ENCODE measurements at places on chromosomes 7 and 10.
A peak's percentile ranks its signal among the peaks of the same experiment; 100 is the strongest.

DNA sequence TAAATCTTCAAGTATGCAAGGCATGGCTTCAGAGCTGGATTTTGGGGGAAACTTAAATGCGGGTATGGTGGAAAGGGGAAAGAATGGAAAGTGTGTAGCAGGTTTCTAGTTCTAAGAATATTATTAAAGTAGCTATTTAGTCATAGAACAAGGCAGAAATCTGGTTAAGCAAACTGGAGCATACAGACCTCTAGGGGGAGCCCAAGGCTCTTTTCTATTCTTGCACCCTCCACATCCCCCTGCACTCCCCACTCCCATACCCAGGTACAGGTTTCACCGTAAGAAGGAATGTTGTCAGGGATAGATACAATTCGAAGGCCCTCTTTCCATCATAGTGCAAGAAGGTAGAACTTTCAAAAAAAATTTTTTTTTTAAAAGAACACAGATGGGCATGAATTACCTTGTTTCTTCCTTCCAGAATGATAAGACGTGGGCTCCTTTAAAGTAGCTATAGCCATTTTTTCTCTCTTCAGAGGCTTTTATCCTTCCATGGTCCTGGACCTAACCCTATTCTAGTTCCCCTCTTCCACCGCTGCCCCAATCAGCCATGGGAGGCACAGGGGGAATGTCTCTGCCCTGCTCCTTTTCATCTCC lies 41.5 kb upstream of the SMIM30 start:
- no peak for DNase-seq

DNA sequence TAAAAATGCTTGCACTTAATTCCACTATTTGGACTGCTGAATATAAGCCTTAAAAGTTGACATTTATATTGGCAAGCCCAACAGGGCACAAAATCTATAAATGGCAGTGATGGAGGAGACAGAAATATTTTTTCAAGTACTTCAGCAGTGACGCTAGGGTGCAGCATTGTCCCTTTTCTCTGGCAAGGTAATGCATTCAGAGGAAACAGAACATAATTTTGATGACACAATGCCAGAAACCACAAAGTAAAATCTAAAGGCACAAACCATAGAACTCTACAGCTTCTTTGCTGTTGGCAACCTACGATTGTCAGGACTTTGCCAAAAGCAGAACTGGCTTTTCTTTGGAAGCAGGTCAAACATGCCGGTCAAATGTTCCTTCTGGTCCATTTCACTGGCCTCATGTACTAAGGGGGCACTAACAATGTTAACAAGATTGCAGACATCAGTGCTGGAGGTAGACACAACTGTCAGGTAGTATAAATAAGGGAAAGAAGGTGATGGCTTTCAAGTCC lies 30.9 kb upstream of the FAM133B start:
- peak; percentile 81 for DNase-seq

GRCh38 chr10:59625721-59626522 lies 83.7 kb downstream of the SLC16A9 start:
- peak; percentile 61 for DNase-seq

GRCh38 chr7:131605280-131605878 lies 49.0 kb upstream of the PODXL start:
- DNase-seq, result no peak

GRCh38 chr7:208816-209215 lies 16.4 kb downstream of the FAM20C start:
- no peak for DNase-seq

DNA sequence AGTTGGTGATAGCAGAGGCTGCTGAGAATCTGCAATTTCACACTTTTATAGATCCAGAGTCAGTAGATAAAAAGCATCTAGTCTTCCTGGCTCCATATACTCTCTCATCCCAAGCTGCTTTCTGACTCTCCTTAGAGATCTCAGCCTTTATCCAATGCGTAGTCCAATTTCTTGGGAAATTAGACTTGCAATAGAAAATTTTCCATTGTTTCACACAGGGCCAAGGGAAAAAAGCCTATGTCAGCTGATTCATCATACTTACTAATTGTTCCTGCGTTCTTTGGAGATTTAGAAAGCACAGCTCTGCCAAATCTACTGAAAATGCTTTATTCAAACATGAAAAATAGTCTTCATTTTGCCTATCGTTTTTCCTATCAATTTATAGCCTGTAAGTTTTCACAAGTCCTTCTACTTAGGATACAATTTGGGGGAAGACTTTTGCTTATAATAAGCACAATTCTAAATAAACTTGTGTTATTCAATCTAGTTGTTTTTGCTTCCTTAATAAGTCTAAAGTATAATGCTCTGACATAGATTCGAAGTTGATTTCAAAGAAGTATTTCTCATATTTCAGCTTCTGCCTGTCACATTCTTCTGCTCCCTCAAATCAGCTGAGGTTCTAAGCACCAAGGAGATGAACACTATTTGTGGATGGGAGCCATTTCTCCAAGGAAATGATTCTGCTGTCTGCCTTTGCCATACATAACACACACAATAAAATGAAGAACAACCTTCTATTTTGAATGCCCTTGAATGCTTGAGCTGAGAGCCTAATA lies 165.4 kb downstream of the ADAM12 start:
- no peak for DNase-seq

DNA sequence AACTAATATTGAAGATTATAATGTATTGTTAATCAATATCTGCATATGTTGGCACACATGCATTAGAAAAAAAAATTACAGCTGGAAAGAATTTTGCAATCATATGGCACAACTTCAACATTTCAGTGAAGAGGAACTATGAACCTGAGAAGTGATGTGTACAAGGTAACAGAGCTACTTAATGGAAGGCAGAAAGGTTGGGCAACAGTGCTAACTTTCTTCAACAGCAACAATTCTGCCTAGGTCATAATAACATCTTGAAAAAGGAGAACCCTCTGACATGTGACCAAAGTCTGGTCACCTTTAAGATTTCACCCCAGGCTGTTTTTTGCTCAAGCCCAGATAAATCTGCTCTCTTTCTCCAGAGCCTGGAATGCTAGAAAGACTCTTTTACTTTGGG lies 47.9 kb upstream of the SKAP2 start:
- no peak for DNase-seq

GRCh38 chr10:124288928-124289850 lies 129.5 kb downstream of the OAT start:
- DNase-seq, result no peak

DNA sequence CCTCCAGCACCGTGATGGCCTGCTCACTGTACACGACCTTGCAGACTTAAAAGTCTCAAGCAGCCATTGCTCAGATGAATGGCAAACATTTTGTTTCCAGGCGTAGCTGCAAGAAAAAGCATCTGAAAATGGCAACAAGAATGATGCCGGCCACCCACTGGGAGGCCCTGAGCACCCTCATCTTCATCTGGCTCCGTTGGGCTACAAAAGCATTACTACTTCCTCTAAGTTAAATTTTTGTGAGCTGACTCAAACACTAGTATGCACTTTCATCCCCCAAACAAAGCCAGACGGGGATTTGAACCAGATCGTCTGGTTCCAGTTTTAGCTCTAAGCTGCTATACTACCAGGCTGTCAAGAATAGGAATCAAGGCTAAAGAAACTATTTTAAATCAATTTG lies 116.6 kb upstream of the CDK1 start:
- DNase-seq, result no peak

DNA sequence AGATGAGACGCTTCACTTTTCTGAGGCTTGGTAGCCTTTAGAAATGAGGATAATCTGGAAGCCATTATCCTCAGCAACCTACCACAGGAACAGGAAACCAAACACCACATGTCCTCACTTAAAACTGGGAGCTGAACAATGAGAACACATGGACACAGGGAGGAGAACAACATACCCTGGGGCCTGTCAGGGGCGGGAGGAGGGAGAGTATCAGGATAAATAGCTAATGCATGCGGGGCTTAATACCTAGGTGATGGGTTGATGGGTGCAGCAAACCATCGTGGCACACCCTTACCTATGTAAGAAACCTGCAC lies 48.9 kb downstream of the LRGUK start:
- DNase-seq, result no peak

DNA sequence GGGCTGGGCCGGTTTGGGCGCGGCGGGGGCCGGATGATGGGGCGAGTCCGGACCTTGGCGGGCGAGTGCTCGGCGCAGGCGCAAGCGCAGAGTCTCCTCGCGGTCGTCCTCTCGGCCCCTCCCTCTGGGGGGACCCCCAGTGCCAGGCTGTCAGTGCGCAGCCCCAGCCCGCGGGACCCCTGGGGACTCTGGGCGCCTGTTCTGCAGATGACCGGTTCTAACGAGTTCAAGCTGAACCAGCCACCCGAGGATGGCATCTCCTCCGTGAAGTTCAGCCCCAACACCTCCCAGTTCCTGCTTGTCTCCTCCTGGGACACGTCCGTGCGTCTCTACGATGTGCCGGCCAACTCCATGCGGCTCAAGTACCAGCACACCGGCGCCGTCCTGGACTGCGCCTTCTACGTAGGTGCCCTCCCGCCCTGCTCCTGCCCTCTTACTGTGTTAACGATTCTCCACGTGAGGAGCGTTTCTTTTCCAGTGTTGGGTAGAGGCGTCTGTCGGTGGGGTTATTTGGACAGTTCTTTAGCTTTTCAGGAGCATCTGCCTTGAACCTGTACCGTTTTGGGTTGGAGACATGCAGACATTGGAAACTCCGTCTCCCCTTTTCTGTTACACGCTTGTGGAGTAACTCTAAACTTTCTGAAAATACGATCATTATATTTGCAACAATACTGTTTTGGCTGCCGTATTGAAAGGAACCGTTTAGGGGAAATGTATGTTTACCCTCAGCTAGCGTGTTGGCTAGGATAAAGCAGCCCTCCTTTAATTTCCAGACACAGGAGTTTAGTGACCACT lies 706 bp downstream of the BUB3 start:
- no peak for DNase-seq

- DNase-seq, result no peak
Measured at GRCh38 chr7:46681865-46682503, 760.9 kb upstream of the IGFBP3 start.

DNA sequence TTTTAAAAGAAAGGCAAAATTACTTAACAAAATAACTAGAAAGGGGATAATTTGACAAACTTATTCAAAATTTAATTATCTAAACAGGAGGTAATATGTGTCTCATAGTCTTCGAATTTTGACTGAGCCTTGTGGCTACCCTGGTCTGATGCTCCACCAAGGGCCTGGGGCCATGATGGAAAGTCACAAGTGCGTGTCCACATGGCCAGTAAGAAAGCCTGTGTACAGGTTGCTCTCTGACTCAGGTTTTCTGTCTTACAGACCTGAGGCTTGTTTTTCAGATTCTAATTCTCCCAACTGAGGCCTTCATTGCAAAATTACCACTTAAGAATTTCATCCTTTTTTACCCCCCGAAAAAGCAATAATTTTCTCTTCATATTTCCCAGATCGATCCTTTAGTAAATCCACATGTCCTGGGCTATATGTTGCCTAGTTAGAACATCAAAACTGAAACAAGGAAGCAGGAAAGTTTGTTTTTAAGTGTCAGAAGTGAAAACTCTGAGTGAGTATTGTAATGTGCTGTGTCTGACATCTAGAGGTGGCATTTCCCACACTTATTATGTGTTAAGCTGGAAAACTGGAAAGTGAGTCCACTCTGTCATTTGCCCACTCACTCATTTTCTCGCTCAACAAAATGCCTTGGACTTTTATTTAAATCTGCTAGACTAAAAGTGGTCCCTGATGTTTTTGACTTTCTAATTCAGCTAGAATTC lies 10.0 kb downstream of the CYP3A43 start:
- DNase-seq, result no peak

DNA sequence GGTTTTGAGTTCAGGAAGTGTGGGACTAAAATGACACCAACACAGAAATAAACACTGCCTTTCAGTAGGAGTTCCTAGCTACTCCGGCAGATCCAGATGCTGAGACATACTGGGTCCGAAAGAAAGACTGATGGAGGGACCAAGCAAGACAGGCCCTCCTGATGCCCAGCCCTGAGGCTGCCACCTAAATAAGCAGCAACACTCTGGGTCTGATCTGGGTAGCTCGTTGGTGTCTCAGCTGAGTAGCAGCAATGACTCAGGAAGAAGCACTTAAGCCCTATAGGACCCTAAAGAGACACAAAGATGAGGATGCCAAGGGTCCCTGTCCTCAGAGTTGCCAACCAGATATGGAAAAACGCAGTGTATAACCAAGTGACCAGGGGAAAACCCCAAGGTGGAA lies 190.7 kb downstream of the FAM107B start:
- no peak for DNase-seq

- DNase-seq, result no peak
Measured at GRCh38 chr10:78913219-78914059, 155.3 kb upstream of the ZMIZ1 start.

GRCh38 chr10:44976352-44977198 lies 2.0 kb downstream of the DEPP1 start:
- no peak for DNase-seq

DNA sequence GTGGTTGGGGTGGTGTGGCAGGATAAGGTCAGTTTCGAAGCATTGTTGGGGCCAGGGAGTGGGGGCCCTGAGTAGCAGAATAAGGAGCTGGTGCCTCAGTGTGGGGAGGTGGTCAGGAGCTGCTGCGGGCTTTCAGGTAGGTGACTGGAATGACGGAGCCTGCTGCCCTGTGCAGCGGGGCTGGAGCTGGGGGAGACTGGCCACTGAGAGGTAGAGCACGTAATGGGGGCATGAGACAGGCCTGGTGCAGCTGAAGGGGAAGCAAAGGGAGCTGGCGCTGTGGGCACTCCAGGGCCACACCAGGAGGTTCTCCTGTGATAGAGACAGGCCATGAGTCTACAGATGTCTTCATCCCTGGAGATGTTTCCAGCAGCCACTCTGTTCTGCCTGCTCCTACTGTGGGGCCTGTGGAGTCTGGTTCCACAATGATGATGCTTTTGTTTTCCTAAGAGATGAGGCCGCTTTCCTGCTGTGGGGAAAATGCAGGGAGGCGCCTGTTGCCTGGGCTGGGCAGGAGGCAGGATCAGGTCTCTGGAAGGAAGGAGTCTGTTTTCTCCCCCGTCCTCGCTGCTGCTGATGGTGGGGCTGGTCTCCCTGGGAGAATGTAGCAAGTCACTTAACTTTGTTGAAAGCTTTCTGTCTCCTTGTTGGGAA lies 31.1 kb downstream of the NUB1 start:
- no peak for DNase-seq

DNA sequence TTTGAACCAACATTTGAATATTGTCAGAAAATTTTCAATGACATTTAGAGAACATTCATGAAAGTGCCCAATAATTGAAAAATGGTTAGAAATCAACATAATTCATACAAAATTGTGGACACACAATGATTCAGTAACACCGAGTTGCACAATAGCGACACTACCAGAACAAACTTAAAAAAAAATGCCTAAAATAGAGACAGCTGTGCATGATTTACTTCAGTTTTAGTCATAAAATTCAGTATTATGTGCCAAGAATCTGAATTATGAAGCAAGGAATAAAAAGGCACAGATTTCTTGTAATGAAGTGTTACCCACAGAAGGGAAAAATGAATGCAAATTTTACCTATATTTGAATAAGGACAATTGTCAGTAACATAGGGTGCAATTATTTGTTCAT lies 396.0 kb downstream of the SEMA3D start:
- no peak for DNase-seq

DNA sequence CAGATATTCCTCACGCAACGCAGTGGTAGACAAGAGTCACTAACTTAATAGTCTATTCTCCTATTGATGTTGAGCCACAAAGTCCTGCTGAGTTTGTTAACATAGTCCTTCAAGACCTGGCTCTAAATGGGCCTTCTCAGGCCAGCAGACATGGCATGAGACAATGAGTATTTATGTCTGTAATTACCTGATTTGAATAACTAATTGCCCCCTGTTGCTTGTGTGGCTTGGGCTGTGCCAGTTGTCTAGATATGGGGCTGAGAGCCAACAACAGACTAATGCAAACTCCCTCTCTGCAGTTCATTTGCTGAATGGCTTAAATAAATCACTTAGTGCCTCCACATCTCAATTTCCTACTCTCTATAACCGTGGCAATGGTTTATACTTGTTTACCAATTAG lies 65.5 kb upstream of the VWC2 start:
- no peak for DNase-seq
